AG10803 (cell line): ENCODE measurements at places on chromosomes 13 and 19.
A peak's percentile ranks its signal among the peaks of the same experiment; 100 is the strongest.

DNA sequence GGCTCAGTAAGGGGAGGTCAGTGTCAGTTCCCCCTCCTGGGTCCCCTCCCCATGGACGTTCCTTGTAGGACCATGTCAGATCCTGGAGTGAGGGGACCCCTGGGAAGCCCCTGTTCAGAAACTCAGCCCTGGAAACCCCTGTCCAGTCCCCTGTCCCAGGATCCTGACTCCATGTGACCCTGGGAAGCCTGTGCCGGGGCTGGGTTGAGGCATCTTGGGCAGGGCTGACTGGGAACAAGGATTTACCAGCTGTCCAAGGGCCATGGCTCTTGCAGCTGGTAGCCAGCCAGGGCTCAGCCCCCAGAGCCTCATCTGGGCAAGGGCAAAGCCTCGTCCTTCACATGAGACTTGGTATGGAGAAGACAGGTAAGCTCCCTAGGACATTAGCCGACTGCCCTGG is 25.1 kb downstream of the CEACAM4 start:
- DNase-seq, result no peak

- DNase-seq, result no peak
Measured at GRCh38 chr13:36219883-36220282, 5.5 kb upstream of the SOHLH2 start.

DNA sequence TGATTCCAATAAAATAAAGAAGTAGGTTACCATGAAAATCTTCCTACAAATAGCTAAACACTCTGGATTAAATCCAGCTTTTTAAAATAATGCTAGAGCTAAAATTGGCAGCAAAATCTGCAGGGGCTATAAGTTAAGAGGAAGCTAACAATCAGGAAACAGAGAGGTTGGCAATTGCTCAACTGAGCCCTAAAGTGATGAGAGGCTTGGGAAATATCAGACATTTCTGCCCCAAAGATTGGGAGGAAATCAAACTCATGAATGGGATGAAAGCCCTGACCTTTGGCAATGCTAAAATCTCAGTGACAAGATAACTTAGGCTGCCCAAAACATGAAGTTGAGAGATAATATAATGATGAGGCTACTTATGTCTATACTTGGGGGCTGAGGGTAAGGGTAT is 1437.9 kb downstream of the EFNB2 start:
- DNase-seq, result no peak

- DNase-seq, result peak; percentile 21
Measured at GRCh38 chr13:21402586-21403307, 56.4 kb downstream of the ZDHHC20 start.

DNA sequence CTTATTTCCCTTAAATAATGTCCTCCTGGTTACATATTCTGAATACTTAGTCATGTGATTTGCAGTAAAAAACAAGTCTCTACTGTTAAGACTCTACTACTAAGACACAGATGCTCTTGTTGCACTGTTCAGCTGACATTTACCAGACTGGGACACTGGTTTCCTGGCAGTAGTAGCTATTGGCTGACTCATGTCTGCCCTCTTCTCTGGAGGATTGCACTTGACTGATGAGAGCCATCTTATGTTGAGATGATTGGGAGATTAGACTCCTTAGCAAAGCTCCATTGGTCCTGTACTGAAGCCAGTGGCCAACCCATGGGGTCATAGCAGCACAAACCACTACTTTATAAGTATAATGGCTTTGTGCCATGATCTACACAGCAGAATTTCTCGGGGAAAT is 1672.6 kb upstream of the PCDH20 start:
- no peak for DNase-seq

- no peak for DNase-seq
Measured at GRCh38 chr19:50837300-50837699, 3.9 kb upstream of the KLK15 start.

DNA sequence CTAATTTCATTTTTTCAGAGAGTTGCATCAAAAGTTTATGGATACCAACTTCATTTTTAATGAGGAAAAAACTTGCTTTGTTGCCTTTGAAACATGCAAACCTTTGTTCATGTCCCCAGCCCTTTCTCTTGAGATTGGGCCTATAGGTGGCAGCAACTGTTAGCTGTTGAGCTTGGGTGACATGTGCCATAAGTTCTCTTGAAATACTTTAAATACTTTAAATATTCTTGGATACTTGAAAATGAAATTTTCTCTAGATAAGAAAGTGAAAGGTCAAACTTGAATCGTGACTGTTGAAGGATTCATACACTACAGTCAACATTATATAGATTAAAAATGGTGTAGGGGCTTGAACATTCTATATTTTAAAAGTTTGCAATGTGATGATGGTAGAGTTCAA is 294.9 kb downstream of the NDFIP2 start:
- DNase-seq, result peak; percentile 84

DNA sequence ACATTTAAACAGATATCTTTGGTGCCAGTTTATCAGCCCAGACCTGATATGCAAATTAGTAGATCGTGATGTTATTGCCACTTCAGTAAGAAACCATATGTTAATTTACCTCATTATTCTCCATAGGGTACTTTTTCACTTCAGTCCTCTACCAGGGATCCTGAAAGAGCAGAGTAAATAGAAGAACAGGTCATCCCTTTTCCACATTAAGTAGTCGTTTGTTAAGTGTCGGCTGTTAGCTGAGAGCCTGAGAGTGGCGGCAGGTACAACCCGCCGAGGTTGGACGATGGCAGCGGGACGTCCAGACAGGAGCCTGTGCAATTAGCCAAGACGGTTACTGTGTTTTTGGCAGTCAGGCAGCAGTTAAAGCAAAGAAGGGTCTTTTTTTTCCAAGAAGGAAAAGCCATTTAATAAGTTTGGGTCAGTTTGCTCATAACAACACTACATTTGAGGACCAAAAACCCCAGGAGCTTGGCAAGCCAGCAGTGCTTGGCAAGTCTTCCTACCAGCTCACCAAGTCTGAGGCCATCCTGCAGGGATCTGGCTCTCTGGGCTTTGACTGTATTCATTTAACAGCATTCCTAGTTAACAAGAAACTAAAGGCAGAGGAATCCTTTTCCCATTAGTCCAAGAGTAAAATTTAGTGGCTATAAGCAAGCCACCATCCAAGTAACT is 231.8 kb downstream of the SHISA2 start:
- DNase-seq, result no peak

- DNase-seq, result no peak
Measured at GRCh38 chr13:94700051-94700535, 12.3 kb downstream of the SOX21 start.

DNA sequence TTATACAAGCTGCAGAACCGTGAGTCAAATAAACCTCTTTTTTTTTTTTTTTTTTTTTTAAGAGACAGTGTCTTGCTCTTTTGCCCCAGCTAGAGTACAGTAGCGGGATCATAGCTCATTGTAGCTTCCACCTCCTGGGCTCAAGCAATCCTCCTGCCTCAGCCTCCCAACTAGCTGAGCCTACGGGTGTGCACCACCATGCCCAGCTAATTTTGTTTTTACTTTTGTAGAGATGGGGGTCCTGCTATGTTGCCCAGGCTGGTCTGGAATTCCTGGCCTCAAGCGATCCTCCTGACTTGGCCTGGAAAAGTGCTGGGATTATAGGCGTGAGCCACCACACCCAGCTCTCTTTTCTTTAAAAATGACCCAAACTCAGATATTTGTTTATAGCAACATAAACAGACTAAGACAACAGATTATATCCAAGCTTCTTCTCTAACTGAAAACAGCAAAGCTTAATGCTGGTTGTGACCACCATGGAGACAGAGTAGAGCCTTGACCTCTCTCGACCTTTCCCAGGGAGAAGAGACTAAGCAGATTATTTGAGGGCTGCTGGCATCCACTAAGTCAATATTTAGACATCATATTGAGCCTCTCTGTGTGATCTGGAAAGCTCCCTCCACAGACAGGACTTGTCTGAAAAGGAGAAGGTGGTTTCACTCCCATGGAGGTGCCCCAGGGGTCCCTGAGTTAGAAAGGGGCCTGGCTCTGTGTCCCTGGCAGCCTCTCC is 150.0 kb downstream of the KCTD15 start:
- DNase-seq, result no peak

- peak; percentile 38 for DNase-seq
Measured at GRCh38 chr19:49110567-49110966, 3.6 kb upstream of the LIN7B start.

GRCh38 chr13:99382428-99383133 is 75.4 kb upstream of the GPR183 start:
- no peak for DNase-seq

- DNase-seq, result no peak
Measured at GRCh38 chr19:50433201-50434180, 799 bp downstream of the MYBPC2 start.

GRCh38 chr13:21964686-21965085 is 293.8 kb downstream of the FGF9 start:
- no peak for DNase-seq

DNA sequence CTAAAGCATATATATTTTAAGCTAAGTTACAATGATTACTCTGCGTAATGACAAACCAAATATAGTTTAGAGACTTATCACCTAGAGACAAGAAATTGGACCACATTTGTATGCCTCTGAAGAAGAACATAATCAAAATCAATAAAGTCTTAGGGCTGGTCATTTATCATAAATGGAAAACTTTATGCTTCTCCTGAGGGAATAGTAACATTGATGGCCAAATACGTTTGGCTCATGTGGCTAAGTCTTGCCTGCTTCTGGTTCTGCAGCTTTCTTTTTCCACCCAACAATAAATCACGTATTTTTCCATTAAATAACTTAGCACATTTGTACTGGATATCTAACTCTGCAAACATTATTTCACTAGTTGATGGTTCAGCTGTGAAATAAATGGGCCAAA is 458.4 kb downstream of the SLITRK1 start:
- DNase-seq, result no peak

DNA sequence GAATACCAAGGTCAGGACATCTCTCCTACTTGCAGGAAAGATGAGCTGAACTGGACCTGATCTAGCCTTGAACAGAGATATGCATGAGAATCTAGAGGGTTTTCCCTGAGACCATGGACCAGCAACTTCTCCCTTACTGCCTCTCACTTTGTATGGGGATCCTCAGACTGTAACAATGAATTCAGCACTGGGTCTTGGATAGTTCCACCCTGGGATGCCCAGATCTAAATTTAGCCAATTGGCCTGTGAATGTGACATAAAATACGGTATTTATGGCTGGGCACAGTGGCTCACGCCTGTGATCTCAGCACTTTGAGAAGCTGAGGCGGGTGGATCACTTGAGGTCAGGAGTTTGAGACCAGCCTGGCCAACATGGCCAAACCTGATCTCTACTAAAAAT is 15.3 kb upstream of the LILRA2 start:
- DNase-seq, result no peak
